Purkinje cell (primary cell): ENCODE measurements at places on chromosomes 2 and 18. TPM values are rescaled to one million over a fixed set of nuclear protein-coding genes. Genes with fewer than 3 reads are reported as not detected.

TMEM198 gene
- 0.97 and 0.99 TPM in 2 replicates for polyA plus RNA-seq

C1QL2 gene
- polyA plus RNA-seq, result not detected in 2 replicates

ABCG8 gene
- 1.1 TPM in 1 of 2 replicates, not detected in the other for polyA plus RNA-seq

TMEM163 gene
- polyA plus RNA-seq, result 1.6 and 3.3 TPM in 2 replicates

PER2 gene
- 3.5 and 7.2 TPM in 2 replicates for polyA plus RNA-seq
